ENCODE measurements at places on chromosomes 1 and 21.

- no peak for DNase-seq
These were observed 5.5 kb downstream of the DISC1 start for GRCh38 chr1:231632119-231632518.

DNA sequence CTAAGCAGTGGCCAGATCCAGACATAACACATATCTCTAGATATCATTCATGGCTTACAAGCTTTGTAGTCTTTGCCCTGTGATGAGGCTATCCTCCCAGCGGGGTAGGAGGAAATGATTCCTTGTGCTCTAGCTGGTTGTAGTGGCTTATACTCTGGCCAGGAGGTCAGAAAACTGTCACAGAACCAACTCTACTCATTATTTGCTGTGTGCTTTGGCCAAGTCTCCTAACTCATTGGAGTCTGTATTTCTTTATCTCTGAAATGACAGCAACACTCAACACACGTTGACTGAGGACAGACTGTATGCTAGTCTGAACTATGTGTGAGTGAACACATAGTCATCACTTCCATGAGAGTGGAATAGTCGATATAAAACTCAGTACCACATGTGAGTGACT, 116.7 kb upstream of the F3 start:
- no peak for DNase-seq

GRCh38 chr21:19181604-19182140, 778.1 kb upstream of the TMPRSS15 start:
- no peak for DNase-seq

DNA sequence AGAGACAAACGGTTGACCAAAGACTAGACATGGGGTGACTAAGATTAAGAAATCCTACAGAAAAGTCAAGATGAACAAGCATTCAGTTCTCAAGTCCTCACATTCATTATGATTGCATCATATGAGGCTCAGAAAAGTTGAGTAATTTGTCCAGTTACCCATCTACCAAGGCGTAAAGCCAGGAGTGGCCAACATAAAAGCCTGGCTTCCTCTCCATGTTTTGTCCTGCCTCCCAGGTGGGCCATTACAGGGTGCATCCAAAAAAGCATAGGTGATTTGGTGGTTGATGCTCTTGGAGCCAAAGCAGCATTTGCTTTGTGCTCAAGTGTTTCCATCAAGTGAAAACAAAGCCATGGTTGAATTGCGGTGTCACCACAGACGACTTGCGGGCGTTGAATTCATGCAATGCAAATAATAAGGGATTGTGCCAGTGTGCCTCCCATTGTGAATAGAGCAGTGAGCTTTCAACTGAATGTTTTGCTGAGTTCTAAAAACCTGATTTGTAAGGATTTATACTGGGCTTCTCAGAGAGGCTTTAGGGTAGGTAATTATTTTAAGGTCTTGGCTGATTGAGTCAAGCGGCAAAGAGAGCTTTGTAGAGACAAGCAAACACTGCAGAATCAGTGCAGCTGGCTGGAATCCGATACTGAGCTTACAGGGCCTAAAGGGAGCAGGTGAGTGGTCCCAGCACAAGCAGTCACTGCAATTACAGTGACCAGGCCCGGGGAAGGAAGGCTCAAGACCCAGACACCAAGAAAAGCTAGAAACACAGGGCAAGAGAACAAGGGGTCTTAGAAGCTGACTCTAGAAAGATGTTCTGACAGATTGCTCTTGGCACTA, 54.1 kb downstream of the KCNJ15 start:
- DNase-seq = no peak

GRCh38 chr1:180953291-180954004, 40.8 kb downstream of the KIAA1614 start:
- DNase-seq = peak; percentile 61

DNA sequence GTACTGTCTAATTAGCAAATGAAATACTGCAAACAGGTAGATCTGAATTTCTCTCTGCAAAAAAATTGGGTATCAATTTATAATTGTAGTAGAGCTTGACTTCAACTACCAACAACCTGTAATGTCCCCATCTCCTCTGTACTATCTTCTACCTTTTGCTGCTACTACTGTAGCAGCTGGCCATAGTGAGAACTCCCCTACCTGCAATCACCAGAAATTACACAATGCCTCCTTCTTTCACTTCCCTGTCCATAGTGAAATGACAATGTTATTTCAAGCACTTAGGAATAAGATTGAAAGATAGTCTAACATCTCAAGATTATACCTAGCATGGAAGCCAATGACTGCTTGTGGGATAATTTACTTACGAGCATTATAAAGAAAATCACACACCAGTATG, 100.4 kb downstream of the ACBD6 start:
- DNase-seq = no peak

DNA sequence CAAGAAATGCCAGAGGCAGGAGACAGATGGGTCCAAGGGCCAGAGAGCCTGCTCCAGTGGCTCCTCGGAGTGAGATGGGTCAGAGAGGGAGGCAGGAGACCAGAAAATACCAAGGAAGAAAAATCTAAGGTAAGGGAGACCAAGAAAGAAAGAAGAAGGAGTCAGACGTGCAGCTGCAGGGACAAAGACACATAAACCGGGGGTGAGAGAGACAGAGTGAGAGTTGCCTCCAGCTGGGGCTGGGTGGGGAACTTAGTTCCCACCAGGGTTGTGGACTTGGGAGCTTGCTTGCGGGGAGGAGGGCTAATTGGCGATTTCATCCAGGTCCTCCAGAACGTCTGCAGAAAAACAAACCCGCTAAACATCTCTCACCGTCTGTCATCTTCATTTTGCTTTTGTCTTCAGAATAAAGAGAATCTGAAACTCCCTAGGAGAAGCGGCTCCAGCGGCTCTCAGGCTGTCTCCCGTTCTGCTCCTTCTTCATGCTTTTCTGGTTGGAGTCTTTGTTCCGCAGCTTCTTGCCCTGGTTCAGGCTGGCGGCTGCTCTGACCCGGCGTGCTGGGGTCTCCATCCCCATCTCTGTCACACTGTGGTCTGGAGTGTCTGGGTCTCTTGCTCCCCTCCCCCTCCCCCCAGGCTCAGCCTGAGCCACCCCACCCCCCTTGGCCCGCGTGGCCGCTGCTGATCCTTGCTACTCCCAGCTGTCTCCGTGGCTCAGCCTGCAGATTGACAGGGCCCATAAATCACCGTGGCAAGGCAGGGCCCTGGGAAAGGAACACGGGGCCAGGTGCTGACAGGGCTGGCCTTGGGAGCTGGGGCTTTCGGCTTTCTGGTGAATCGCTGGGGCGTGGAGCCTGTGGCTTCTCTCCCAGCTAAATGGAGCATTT, 66.6 kb downstream of the UBIAD1 start:
- DNase-seq = no peak

DNA sequence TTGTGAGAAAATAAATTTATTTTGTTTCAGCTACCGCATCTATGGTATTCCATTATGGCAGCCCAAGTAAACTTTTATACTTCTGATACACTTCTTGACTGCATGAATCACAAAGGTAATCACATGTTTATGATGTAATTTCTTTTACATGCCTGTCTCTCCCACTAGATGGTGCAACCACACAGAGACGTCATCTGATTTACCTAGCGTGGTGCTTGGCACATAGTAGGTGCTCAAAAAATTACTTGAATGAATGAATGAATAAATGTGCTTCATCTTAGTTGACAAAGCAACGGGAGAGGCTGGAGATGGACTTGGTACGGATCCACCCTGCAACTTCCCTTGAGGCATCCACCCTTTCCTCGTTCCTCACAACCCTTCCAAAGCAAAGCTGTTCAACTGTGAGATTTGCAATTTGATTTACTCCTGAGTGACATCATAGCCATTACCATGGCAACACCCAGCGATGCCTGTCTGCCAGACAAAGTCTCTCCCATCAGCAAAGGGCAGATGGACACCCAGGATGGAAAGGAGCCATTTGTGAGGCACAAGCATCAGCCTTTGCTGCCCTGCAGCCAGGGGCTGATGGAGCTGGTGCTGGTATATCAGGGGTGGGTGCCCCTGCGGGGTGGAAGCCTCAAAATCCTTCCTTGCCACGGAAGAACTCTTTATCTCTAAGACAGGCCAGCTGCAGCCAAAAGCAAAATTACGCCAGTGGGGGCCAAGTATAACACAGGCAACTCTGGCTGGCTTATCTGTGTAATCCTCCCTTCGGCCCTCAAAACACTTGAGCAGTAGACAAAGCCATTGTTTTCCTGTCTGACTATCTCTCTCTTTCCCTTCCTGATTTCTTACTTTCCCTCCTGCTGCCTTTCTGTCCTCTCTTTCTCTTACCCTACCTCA, 18.9 kb upstream of the VWA5B1 start:
- DNase-seq = no peak

GRCh38 chr1:168466092-168466713, 77.6 kb downstream of the XCL2 start:
- peak; percentile 65 for DNase-seq

GRCh38 chr1:3629561-3630160, 4.8 kb downstream of the TPRG1L start:
- no peak for DNase-seq

GRCh38 chr1:198771563-198772153, 132.8 kb downstream of the PTPRC start:
- no peak for DNase-seq
